ENCODE measurements at places on chromosomes 12 and 14.

DNA sequence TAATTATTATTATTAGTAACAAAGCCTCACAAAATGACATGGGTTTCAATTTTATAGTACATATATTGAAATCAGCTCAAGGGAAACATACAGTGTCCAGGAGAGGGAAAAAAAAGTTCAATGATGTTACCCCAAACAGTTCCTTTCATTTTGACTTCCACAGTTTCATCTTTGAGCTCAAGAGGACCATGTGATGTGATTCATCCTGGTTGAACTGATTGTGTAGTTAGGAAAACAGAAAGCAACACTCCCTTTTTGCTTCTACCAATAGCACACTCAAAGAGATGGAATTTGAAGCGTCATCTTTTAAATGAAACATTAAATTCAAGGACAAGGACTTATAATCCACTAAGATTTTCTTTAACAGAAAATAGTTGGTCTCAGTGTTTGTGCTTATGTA lies 461.0 kb downstream of the FOXG1 start:
- peak; percentile 82 for DNase-seq

DNA sequence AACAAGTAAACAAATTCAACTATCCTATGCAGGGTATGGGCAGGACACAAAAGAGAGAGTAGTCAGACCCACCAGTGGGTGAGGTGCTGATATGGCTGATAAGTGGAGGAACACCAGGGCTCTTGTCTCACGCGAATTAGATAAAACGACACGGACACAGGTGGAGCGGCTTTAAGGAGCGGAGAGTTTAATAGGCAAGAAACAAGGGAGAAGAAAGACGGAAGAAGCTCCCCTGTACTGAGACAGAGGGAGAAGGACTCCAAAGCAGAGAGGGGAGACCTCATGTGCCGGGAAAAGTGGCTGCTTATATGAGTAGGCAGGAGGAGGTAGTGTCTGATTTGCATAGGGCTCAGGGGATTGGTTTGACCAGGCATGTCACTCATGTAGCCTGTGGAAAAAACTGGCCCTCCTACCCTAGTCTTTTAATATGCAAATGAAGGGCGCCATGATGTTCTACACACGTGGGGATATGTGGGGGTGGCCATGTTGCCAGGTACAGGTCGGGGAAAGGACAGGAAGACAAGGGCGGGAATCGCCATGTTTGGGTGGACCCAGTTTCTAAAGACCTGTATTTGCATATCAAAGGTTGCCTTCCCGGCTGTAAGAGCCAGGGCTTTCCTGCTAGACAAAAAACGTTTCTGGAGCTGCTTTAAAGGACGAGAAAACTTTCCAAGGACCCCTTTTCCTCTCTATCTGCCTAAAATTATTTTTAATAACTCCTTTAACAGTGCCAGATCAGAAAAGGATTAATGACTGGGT lies 28.8 kb downstream of the RPGRIP1 start:
- DNase-seq, result peak; percentile 94

DNA sequence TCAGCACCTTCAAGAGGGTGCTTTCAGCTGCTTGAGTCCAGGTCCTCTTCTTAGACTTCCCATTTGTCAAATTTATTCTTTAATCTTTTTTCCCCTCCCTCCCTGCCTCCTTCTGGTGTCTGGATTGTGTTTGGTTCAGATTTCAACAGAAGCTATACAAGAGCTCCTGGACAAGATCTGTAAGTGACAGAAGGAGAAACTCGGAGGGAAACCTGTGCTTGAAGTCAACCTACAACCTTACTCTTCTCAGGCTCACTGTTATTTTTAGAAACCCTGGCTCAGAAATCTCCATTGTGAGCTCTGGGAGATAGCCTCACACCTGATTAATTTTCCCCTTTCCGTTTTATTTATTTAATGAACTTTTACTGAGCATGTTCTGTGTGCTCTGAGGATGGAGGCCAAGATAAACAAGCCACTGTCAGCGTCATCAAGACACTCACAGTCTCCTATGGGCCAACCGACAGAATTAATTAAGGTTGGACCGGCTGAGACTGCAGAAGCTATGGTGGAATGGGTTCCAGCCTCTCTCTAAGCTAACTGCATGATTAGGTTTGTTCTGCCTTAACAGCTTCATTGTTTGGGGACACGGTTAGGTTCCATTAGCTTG lies 13.5 kb downstream of the PDE1B start:
- no peak for DNase-seq

DNA sequence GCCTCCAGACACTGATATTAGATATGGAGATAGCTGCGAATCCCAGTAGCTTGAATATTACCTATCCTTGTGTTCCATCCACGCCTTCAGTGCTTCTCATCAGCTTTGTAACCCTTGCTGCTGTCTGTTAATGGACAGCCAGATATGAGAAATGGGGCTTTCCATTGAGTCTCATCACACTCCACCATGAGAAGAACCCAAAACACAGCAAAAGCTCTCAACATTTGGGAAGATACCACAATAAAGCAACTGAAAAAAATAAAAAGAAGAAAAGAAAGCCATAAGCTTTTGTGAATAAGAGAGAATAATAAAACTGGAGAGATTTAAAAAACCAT lies 225.4 kb downstream of the GALC start:
- no peak for DNase-seq

Measured in iris pigment epithelial cell (primary cell).